ENCODE measurements at places on chromosomes 6 and 20.

DNA sequence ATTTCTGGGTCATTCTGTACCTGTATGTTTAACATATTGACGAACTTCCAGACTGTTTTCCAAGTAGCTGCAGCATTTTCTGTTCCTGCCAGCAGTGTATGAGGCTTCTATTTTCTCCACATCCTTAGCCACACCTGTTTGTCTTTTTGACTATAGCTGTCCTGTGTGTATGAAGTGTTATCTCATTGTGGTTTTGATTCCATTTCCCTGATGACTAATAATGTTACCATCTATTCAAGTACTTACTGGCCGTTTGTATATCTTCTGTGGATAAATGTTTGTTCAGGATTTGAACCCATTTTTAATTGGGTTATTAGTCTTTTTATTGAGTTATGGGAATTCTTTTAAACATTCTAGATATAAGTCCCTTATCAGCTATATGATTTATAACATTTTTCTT, 95.2 kb downstream of the JAG1 start:
- no peak for DNase-seq

- DNase-seq: no peak
Measured at GRCh38 chr6:25124216-25124715, 154.9 kb upstream of the CARMIL1 start.

DNA sequence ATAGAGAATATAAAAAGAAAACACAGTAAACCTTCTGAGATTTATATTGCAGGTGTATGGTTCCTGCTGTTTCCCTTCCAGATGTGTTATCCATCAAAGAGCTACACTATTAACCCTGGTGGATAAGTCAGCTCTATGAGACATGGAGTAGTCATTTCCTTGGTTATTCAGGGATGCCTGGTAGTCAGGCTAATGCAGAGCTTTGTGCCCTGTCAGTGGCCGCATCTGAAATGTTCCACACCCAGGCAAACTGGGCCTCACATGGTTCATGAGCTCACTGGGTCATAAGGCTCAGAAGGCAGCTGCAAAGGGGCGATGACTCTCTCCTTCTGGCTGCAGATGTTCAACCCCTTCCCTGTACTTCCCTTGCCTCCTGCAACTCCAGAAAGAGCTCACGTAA, 473.6 kb downstream of the EPHA7 start:
- DNase-seq: no peak

DNA sequence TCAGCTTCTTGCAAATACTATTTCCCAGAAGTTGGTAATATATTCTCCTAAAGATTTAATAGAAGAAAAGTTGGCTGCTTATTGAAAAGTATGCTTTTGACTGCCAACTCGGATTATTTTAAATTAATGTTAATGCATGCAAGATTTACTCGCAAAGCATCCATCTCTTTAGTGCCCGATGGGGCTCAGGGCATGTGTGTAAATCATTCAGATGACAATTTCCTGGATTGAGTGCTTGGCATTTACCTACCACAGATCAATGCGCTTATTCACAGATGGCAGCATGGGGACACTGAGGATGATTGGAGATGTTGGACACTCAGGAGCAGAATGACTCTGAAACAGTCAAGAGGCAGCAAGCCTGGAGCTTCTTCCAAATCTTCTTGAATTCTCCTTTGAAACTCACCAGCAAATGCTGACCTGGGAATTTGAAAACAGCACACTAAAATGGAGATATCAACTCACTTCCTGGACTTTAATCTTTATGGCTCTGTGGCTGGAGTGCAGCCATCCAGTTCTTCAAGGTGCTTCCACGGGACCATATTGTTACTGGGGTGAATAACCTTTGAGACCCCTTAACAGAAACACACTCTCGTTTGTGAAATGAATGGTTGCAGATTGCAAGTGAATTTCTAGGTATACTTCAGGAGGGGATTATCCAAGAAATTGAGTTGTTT, 34.1 kb upstream of the TIAM2 start:
- no peak for DNase-seq

- no peak for DNase-seq
Measured at GRCh38 chr6:130825772-130826441, 1.3 kb upstream of the SMLR1 start.

- no peak for DNase-seq
Measured at GRCh38 chr6:1103945-1104623, 207.8 kb upstream of the FOXQ1 start.

GRCh38 chr6:163828038-163828795, 413.7 kb downstream of the QKI start:
- DNase-seq: no peak

DNA sequence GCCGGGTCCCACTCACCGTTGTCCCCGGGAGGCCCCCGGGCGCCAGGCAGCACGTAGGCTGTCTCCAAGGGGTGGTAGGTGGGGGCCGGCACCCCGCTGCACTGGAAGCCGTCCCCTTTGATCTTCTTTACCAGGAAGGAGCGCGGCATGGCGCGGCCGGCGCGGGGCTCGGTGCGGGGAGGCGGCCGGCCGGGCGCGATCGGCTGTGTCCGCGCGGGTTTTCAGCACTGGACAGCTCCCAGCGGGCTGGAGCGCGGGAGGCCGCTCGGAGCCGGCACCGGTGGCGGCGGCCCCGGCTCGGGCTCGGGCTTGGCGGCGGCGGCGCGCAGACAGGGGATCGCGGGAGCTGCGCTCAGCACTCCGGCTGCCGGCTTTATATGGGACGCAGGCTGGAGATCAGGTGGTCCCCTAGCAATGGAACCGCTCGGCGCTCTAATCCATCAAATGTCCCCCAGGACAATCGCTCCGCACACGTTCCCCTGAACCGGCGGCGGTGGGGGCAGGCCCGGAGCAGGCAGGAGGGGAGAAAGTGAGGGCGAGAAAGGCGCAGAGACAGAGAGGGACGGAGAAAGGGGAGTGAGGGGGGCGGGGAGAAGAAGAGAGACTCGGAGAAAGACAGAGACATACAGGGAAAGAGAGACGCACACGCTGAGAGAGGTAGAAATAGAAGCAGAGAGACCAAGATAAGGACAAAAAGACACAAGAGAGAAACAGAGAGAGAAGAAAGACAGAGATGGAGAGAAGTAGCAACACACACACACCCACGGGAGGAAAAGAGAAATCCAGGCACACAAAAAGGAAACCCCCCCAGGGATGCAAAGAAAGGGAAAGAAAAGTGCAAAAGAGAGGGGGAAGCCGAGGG, at the start of gene SCRT2:
SCRT2 (minus strand) TSS at position 350 of the 862 bp plus-strand sequence; CDS start at position 149, 201 bp downstream.
- peak; percentile 34 for DNase-seq

- DNase-seq: no peak
Measured at GRCh38 chr6:72704979-72705378, 83.1 kb downstream of the KCNQ5 start.

DNA sequence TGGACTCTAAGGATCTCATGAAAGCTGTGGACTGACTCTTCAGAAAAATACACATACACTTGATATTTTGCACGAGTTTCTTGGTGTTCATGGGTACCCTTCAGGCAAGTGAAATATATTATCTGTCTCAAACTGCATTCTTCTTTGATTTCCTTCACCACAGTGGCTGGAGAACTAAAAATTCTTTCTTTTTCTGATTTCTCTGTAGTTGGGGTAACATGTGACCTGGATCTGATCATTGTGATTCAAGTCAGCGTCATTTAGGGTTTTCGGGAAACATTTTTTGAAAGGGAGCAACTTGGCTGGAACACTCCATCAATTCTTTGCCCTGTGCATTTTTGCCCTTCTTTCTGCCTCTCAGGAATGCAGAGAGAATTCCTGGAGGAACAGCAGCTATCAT, 205.8 kb downstream of the OR2B2 start:
- no peak for DNase-seq

GRCh38 chr6:3176562-3177355, 19.4 kb upstream of the TUBB2A start:
- DNase-seq: no peak
